Suppressor macrophage (primary cell): ENCODE measurements at places on chromosomes 12 and 14.

- no peak for DNase-seq
Measured at GRCh38 chr12:93757792-93758694, 80.9 kb downstream of the CRADD start.

DNA sequence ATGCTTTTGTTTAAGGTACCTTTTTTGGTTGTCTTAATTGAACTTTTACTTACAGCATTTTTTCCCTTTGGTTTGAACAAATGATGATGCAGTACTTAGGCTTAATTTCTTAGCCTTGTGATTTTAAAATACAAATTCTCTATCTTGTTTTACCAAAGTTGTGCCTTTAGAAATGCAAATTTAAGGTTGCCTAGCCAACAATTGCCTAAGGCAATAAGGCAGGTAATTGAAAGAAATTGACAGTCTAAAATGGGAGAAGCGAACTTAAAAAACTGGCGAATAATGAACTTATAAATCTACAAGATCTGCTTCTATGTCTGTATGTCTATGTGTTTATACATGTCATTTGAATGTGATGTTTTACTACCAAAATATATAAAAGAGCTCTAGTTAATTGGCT, 23.6 kb upstream of the CD69 start:
- DNase-seq: no peak

DNA sequence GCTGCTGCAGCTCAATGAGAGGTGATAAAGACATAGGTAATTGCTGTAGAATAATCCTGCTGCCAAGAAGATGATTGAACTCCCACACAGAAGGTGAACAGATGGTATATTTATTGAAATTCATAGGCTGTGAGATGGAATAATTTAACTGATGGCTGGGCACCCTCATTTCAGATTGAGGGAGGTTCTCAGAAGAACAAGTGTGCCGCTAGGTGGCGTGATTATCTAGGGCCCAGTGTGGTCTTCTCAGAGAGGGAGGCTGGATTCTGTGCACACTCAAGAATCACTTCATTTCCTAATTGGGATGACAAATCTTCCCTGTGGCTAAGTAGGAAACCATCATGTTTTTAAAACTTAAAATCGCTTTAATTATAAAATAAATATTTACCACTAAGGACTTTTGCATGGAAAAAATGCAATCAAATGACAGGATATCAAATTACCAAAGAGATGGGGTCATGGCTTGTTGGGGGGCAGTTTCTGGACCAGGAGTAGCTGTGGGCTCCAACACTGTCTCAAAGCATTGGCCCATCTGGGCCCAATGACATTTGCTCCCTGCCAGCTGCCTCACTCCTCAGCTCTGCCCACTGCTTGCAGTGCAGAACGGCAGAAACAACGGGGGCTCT, 132.3 kb downstream of the SNAPC1 start:
- DNase-seq: peak; percentile 68

DNA sequence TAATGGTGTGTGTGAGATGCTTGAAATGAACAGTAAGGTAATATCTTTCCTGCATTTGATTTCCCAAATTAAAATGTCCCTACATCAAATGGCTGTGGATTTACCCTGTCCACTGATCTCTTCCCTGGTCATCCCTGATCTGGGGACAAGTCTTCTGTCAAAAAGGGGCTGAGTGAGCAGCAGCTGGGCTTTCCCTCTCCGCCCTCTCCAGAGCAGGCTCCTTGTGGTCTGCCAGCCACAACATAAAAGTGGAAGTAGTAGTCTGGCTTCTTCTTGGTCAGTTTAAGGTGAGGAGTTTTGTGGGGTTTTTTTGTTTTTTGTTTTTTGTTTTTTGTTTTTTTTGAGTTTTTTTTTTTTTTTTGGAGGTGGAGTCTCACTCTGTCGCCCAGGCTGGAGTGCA, 25.2 kb upstream of the PLXNC1 start:
- DNase-seq: peak; percentile 75

- no peak for DNase-seq
Measured at GRCh38 chr12:13945236-13945635, 36.2 kb downstream of the GRIN2B start.

- peak; percentile 31 for DNase-seq
Measured at GRCh38 chr12:107761502-107761904, 566 bp upstream of the PRDM4 start.

- no peak for DNase-seq
Measured at GRCh38 chr14:78405079-78405856, 235.1 kb downstream of the NRXN3 start.

GRCh38 chr14:80387563-80387981, 176.3 kb upstream of the DIO2 start:
- DNase-seq: no peak

- no peak for DNase-seq
Measured at GRCh38 chr14:100433428-100433814, 110.3 kb downstream of the SLC25A47 start.

DNA sequence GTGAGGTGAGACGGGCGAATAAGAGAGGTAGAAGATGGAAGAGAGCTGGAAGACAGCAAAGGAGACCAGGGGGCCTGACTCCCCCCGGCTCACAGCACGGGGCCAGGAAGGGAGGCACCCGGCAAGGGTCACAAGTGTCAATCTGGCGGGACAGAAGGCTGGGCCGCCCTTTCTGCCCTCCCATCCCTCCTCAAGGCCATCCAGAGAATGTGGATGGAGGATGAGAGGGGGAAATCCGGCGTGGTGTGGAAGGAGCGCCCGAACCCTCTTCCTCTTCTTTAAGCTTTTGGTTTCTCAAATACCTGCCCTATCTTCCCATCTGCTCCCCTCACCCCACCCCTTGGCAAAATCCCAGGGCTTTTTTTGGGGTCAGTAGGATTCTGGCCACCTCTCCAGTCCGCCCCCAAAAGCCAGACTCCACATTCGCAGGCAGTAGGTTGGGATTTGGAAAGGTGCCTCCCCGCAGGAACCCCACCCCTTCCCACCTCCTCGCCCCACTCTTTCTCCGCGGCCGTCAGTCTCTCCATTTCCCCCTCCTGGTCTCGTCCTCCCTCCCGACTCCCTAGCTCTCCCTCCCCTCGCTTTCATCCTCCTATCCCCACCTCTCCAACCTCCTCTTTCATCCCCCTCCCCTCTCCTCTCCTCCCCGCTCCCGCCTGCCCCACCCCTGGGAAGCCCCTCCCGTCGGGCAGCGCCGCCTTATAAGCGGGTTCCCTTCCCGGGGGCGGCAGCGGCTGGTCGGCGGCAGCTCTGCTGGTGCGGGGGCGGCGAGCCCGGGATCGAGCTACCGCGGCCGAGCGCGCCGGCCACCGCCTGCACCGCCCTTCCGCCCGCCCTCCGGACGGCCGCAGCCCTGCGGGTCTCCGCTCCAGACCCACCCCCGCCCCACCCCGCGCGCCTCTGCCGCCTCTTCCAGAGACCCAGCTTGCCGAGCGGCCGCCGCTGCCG, at the start of gene PTMS:
TSS of gene PTMS (plus strand) at position 730 of the 948 bp plus-strand sequence. CDS start 343 bp downstream, outside the sequence.
- peak; percentile 36 for DNase-seq

- DNase-seq: no peak
Measured at GRCh38 chr12:32891956-32892355, 4.6 kb downstream of the PKP2 start.

DNA sequence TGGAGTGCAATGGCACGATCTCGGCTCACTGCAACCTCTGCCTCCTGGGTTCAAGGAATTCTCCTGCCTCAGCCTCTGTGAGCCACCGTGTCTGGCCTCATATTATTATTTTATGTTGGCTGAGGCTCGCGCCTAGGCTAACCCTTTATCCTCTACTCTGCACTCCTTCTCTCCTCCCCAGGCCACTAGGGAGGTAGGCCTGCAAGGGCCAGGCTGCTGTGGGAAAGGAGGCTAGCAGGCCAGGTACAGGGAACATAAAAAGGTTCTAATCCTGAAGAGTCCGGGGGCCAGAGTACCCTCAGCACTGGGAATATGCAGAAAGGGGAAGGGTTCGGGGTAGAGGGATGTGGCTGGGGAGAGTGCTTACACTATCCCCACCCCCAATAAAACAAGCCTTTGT, 14.9 kb downstream of the PKP2 start:
- DNase-seq: no peak

DNA sequence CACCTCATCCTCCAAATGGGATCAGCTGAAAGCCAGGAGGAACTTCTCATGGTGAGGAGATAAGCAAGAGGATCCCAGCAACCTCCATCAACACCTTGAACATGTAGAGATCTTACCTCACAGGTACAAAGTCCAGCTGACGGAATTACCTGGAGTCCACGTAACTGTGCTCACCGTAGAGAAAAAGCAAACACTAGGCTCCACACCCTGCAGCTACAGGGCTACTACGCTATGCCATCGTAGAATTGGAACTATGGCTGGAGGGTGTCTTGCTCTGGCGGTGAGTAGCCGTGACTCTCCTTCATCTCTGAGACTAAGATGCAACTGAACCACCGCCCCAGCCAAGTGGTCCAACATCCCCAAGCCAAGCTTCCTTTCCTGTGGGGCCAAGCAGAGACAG, 50.5 kb downstream of the CRY1 start:
- DNase-seq: no peak

GRCh38 chr12:71846322-71846940, 6.9 kb downstream of the TBC1D15 start:
- DNase-seq: no peak

GRCh38 chr12:47910486-47910885, 5.7 kb upstream of the VDR start:
- DNase-seq: no peak

- DNase-seq: no peak
Measured at GRCh38 chr12:69524755-69525469, 54.7 kb downstream of the FRS2 start.

GRCh38 chr14:21090940-21091663, 7.4 kb downstream of the ZNF219 start:
- DNase-seq: no peak

DNA sequence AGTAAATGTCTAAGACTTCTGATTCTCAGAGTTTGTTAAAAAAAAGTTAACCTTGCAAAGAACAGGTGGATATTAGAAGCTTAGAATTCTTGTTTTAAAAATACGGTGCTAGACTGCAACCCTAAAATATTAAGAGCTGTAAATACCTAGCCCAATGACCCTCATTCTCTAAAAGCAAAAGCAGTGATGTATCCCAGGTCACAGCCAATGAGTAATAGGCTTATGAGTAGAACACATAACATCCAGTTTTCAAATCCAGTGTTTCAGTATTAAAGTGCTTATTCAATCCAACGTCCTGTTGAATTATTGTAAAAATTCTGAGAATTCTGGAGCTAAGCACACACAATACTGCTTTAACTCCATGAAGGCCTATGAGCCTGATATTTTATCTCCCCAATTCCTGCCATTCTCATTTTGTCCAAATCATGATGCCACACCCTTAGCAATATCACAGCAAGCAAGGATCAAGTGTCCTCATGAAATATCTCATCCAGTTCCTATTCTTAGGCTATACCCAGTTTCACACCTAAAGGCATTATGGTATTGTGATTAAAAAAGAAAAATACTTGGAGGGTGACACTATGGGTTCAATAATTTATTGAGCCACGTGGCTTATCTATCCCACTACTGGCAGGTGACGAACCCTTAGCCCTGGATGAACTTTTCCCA, 15.3 kb upstream of the ARID4A start:
- DNase-seq: no peak

DNA sequence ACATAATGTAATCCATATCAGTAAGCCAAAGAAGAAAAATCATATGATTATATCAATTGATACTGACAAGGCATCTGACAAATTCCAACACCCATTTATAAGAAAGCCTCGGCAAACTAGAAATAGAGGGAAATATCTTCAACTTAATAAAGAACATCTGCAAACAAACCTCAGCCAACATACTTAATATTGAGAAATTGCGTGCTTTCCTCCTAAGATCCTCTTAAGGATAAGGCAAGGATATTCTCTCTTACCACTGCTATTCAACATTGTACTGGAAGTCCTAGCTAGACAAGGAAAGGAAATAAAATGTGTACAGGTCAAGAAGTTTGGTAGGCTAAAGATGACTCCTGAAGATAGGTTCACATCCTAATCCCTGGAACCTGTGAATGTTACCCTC, 115.9 kb downstream of the DERA start:
- no peak for DNase-seq

- DNase-seq: peak; percentile 53
Measured at GRCh38 chr12:66409195-66409871, 107.0 kb downstream of the HELB start.

GRCh38 chr14:105068818-105069217, 3.6 kb upstream of the GPR132 start:
- peak; percentile 48 for DNase-seq

GRCh38 chr14:25026476-25027137, 23.3 kb downstream of the STXBP6 start:
- DNase-seq: no peak

GRCh38 chr12:112482733-112483132, 64.0 kb downstream of the PTPN11 start:
- DNase-seq: no peak

DNA sequence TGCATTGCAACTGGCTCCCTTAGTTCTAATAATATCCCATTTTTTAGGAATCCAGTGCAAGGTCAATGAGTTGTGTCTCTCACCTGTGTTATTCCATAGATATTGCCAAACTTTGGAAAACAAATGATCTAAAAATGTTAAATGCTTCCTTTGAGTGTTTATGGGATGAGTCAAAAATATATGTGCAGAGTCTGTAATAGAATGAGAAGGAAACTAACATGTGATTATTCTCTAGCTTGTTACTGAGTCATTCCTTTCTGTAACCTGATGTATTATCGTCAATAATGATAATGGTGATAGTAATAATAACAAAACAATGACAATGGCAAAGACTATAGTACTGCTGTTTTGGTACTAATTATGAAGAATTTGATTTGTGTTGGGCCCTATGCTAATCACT, 11.5 kb downstream of the ACSS3 start:
- DNase-seq: no peak

DNA sequence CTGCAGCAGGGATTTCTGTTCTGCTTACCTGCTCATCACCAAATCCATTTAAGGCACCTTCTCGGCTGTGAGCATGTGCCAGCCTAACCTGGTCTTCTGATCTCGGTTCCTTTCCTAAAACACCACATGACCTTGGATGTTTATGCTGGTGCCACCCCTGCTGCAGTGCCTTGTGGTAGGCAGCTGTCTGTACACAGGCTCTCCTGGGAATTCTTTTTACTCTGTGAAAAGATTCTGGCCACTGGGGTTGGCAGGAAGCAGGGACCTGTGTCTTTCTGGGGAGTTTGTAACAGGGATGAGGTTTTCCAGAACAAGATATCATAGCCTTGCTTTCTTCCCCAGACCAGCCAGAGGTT, 10.4 kb upstream of the PLEKHG3 start:
- no peak for DNase-seq
